ENCODE measurements at places on chromosomes 5 and 9.

GRCh38 chr9:109399258-109399767 lies 78.5 kb upstream of the EPB41L4B start:
- DNase-seq: no peak

- no peak for DNase-seq
Measured at GRCh38 chr5:2136728-2137333, 254.1 kb upstream of the IRX4 start.

GRCh38 chr9:113979343-113980127 lies 98.6 kb downstream of the AMBP start:
- no peak for DNase-seq

- DNase-seq: no peak
Measured at GRCh38 chr5:102664616-102665335, 90.3 kb upstream of the PAM start.

- DNase-seq: no peak
Measured at GRCh38 chr5:105330185-105330584, 1767.6 kb upstream of the NUDT12 start.

- DNase-seq: no peak
Measured at GRCh38 chr9:34267660-34268059, 61.4 kb downstream of the KIF24 start.

DNA sequence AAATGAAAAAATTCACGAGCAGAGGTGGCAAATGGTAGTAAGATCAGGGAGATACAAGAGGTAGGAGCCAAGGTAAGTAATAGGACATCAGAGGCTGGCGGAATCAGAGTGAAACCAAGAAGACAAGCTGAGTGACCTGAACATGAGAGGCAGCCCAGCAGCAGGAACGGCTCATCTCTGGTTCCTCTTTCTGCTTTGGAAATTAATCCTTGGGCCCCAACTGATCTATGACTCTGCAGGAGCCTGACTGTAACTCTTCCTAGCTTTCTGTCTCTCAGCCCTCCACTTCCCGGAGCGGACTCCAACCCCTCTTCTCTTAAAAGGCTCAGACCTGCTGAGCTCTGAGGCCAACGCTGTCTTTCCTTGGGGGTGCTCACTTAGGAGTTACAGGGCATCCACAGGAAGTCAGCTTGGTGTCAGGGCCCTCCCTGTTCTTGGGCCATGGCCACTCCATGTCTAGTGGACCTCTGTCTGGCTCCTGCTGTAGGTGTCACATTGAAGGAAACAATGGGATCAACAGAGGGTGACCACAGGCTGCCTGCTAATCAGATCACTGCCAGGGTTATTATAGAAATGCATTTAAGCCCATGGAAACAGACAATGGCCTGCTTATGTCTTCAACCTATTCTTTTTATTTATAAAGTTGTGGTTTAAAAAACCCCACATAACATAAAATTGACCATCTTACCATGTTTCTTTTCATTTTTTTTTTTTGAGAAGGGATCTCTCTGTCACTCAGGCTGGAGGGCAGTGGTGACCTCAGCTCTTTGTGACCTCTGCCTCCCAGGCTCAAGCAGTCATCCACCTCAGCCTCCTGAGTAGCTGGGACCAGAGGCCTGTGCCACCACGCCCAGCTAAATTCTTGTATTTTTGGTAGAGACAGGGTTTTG lies 22.5 kb upstream of the SHB start:
- DNase-seq: no peak

DNA sequence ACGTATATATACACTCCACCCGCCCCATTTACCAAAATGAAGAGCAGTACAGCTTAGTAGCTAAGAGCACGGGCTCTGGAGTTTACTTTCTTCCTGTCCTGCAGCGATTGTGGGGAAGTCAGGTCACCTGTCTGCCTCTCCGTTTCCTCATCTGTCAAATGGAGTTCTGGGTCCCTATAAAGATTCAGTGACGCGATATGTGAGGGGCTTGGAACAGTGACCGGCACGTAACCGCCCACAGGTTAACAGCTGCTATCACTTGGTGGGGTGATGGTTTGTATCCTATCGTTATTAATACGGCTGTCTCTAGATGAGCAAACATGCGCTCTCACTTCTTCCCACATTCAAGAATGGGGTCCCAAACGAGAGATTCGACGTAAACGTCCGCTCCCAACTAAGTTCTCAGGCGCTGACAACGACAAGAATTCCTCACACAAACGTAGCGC lies 426 bp downstream of the FAM114A2 start:
- DNase-seq: no peak

DNA sequence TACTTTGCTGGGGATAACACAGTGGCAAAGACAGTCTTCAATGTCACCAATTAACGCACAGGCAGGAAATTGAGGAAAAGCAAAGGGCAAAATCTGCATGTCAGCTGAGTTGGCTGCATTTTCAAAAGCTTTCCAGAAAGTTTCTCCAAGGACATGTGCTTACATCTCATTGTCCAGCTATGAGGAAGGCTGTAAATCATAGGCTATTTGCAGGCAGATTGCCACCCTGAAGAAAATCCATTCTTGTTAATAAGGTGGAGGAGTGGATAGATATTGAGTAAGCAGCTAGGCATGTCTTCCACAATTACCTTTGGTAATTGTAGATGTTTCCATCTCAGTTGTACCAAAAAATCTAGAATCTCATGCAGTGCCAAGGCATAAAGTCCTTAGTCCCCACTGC lies 278.0 kb upstream of the NUDT12 start:
- no peak for DNase-seq
